ENCODE measurements at places on chromosomes 3 and 15.

GRCh38 chr15:90264671-90265070 lies 801 bp upstream of the NGRN start:
- peak; percentile 19 for DNase-seq

DNA sequence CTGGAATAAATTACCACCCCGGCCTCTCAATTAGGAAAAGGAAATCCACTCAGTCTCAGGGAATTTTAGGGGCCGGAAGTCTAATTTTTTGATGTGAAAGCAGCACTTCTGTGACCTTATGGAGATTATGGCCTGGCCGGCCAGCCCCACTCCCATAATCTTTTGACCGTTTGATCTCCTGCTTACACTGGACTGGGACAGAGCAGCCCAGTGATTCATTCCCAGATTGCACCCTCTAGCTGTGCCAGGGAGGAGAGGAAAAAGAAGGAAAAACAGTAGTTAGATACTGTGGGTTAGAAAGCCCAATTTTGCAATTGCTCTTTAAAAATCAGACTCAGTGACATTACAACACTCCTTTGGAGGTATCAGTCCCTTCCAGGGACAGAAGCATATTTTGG lies 32.4 kb downstream of the GJD2 start:
- DNase-seq, result no peak

DNA sequence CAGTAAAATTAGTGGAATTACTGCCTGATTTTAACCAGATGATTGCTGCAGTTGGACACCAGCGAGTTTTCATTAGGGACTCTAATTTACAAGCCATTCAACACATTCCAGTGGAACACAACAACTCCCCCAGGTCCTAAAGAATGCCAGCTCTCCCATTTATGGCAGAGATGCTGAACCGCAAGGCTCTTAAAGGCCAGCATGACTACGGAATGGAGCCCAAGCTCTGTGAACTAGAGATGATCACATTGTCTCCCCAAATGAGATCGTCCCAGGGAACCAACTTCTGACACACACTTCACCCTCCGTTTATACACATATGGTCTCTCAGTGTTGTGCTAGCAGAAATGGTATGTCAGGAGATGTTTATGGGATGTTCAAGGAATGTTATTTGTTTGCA lies 446.2 kb upstream of the NR2F2 start:
- DNase-seq, result no peak

DNA sequence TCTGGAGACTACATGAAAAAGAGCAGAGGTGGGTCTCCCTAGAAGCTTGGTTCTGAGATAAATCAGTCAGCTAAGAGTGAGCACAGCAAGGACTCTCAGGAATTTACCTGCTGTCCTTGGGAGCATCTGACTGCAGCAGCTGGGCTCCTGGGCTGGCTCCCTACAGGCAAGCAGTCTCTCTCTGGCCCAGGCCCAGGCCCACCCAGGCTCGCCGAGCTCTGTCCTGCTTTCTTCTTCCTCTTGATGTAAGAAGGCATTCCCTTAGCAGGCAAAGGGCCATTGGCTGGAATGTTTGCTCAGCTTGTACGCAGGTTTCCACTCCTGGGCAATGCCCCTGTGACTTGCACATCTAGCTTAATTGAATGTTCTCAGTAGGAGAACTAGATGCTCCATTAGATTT lies 4.3 kb upstream of the RBP2 start:
- DNase-seq, result no peak

DNA sequence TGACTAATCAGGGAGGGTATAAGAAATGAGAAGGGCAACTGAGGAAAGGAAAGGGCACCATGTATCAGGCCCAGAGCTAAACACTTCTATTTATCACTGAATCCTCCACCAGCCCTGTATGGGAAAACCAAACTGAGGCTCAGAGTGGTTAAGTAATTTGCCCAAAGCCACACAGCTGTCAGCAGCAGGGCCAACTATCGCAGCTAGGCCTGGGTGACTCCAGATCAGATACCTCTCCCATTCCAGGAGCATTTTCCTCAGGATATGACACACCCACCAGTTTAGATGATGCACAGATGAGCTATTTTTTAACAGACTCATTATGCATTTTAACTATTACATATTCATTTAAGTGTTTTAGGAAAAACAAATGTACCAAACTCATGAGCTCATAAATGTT lies 14.5 kb downstream of the NUP210 start:
- no peak for DNase-seq
